HepG2 (cell line): ENCODE measurements at places on chromosomes 2 and 18. TPM values are rescaled to one million over a fixed set of nuclear protein-coding genes. Genes with fewer than 3 reads are reported as not detected.
A peak's percentile ranks its signal among the peaks of the same experiment; 100 is the strongest.

- no peak overlapping the region for H3K4me3 ChIP-seq
- no peaks in the 10 kb centered on the region for H3K4me1 ChIP-seq
- no peak overlapping the region for H3K27ac ChIP-seq
- no peak for DNase-seq
These were observed 78.4 kb downstream of the ARHGEF4 start for GRCh38 chr2:130915149-130915548.

ITGB6 gene
- not detected in 2 replicates for total RNA-seq

HTR2B gene
- not detected in 2 replicates for total RNA-seq

DNA sequence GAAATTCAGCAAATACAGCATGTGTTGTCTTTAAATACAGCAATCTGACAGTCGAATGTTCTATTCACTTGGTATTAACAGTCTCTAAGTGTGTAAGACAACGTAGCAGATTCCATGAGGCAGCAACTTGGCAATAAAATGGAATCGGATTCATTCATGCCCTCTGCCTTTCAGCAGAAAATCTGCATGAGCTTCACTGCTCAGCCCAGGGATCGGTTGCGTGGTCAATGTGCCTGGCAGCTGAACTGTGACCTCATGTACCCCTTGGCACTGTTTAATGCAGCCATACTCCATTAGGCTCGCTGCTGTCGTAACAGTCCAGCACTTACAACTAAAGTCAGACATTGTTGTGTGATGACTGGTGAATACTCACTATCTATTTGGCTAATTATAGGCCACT lies 17.7 kb upstream of the RGPD4 start:
- no peaks in the 10 kb centered on the region for H3K36me3 ChIP-seq
- DNase-seq, result no peak

DNA sequence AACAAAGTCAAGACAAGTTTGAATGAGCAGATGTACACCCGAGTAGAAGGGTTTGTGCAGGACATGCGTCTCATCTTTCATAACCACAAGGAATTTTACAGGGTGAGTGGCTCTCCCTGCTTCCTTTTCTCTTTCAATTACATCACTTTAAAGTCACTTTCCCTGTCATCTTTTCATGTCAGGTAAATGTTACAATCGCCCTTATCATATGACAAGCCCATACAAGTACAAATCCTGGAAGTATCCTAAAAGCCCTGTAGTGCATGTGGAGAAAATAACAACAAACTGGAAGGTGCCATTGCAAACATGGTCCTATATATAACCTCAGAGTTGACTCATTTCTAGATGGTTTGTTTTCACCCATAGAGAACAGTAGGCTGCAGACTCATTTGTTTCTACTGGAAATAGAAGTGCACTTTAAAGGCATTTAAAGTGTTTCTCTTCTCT lies 126.0 kb downstream of the SP100 start:
- no peaks in the 10 kb centered on the region for H3K4me1 ChIP-seq
- no peak overlapping the region for H3K27ac ChIP-seq
- H3K4me3 ChIP-seq, result no peak overlapping the region

CIB4 gene
- total RNA-seq, result not detected in 2 replicates

- H3K4me1 ChIP-seq, result no peaks in the 10 kb centered on the region
- H3K27ac ChIP-seq, result no peak overlapping the region
- no peak overlapping the region for H3K4me3 ChIP-seq
- no peak for DNase-seq
- H3K27me3 ChIP-seq, result no peaks in the 10 kb centered on the region
These were observed 82.6 kb downstream of the SP100 start for GRCh38 chr2:230498506-230499107.

- H3K27me3 ChIP-seq, result no peaks in the 10 kb centered on the region
- H3K4me1 ChIP-seq, result peaks cover 96% of the 10 kb centered on the region
- no peaks in the 10 kb centered on the region for H3K36me3 ChIP-seq
- peak overlapping the region; percentile 56 for H3K27ac ChIP-seq
These were observed 33.8 kb downstream of the SDC1 start for GRCh38 chr2:20190876-20191713.

DNA sequence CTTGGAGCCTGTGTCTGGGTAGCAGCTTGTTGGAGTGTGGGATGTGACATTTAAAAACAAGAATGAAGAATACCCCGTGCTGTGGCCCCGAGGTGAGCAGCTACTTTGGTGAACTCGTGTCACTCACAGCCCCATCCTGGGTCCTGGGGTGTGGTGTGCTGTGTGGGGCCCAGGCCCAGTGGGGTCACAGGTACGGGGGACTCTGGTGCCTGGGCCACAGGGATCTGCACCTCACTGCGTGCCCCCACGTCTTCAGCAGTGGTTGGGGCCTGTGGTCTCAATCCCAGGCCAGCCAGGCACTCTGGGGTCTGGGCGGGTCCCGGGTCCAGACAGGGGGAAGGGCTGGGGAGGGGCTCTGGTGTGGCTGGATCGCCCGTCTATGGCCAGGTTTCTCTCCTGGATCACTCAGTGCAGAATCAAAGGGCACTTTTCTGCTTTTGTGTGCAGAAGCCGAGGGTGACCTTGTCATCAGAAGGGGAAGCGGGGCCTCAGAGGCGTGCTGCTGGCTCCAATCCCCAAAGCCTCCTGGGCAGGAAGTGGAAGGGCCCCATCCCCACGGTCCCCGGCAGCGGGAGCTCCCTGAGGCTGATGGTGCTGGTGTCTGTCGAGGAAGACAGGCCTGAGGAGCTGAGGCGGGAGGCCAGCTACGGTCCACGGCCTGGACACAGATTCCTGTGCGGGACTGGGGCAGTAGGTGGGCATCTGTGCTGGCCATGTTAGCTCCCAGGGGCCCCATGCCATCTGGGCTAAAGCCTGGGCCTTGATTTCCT lies 1.4 kb downstream of the GPR35 start:
- no peaks in the 10 kb centered on the region; the same call in none of the 2 replicates for H3K36me3 ChIP-seq
- no peak overlapping the region for H3K4me3 ChIP-seq
- no peaks in the 10 kb centered on the region for H3K27me3 ChIP-seq
- DNase-seq, result peak; percentile 92
- peak overlapping the region; percentile 92 for H3K27ac ChIP-seq

DNA sequence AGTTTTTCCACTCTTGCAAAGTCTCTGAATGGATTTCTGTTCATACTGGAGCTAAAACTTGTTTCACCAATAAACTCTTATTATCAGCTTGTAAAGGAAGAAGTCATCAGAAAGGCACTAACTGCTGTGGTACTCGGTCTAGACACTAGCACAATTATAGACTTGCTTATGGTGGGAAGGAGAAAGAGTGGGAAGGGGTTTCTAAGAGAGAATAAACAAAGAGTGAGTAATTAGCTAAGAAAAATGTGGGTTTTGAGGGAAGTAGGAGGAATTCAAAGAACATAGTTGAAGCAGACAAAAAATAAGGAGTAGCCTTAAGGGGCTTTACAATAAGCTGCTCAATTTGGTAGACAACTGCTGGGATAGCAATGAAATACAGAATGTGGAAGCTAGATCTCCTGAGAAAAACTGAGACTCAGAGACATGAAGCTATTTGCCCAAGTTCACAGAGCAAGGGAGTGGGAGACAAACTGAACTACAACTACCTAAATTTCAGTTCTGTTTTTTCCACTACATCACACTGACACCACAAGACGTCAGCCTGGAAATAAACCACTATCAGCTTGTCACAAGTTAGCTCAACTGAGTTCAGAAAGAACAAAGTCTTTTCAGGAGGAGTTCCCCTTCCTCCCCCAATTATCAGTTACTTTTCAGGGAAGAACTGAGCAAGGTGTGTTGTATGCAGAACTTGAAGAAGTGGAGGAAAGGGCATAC lies 59.7 kb downstream of the MAP4K3 start:
- peaks cover 38% of the 10 kb centered on the region for H3K4me1 ChIP-seq
- no peak overlapping the region for H3K4me3 ChIP-seq
- H3K27me3 ChIP-seq, result no peaks in the 10 kb centered on the region
- H3K36me3 ChIP-seq, result peaks cover 26% of the 10 kb centered on the region

- H3K4me3 ChIP-seq, result no peak overlapping the region
- no peak overlapping the region for H3K27ac ChIP-seq
- no peaks in the 10 kb centered on the region for H3K36me3 ChIP-seq
- H3K27me3 ChIP-seq, result peaks cover 18% of the 10 kb centered on the region; the same call in 2 of the 3 replicates
- H3K4me1 ChIP-seq, result no peaks in the 10 kb centered on the region
These were observed 4.4 kb downstream of the SLC5A7 start for GRCh38 chr2:107990718-107991117.

- DNase-seq, result no peak
- H3K27ac ChIP-seq, result no peak overlapping the region
- no peaks in the 10 kb centered on the region for H3K36me3 ChIP-seq
- no peaks in the 10 kb centered on the region for H3K27me3 ChIP-seq
- no peak overlapping the region for H3K4me3 ChIP-seq
These were observed 406.2 kb upstream of the CWC22 start for GRCh38 chr2:180413336-180413735.

DNA sequence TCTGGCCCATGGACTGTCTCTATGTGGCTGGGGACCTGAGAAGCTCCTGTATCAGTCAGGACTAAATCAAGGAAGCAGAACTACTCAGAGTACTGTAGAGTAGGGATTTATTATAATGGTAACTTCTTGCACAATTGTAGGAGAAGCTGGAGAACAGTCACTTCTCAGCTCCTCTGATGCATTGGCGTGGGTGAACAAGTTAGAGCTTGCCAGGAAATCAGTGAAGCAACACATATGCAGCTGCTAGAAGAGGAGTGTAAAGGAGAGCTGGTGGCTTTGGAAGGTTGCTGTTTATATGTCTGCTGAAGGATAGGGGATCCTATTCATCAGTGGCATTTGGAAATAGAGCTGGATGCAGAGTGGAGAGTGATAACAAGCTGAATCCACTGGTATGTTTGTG lies 215.5 kb upstream of the CWC22 start:
- no peaks in the 10 kb centered on the region for H3K27me3 ChIP-seq
- no peak overlapping the region for H3K27ac ChIP-seq
- H3K36me3 ChIP-seq, result no peaks in the 10 kb centered on the region
- DNase-seq, result no peak
- no peak overlapping the region for H3K4me3 ChIP-seq
- no peaks in the 10 kb centered on the region for H3K4me1 ChIP-seq

GRCh38 chr18:76405681-76406356 lies 89.2 kb downstream of the ZNF516 start:
- H3K27me3 ChIP-seq, result no peaks in the 10 kb centered on the region
- peaks cover 17% of the 10 kb centered on the region for H3K36me3 ChIP-seq
- H3K27ac ChIP-seq, result no peak overlapping the region
- H3K4me1 ChIP-seq, result no peaks in the 10 kb centered on the region

ACKR3 gene
- total RNA-seq, result not detected in 2 replicates

GRCh38 chr2:238499731-238500580 lies 73.2 kb downstream of the ASB1 start:
- no peak overlapping the region for H3K27ac ChIP-seq
- no peak for DNase-seq
- peaks cover 11% of the 10 kb centered on the region for H3K4me1 ChIP-seq
- no peaks in the 10 kb centered on the region for H3K27me3 ChIP-seq
- no peak overlapping the region for H3K4me3 ChIP-seq

CD207 gene
- 0.09 and 0.27 TPM in 2 replicates for total RNA-seq

PID1 gene
- 0.18 TPM in 2 replicates for total RNA-seq

GRCh38 chr2:37809525-37809924 lies 115.6 kb upstream of the RMDN2 start:
- no peaks in the 10 kb centered on the region for H3K36me3 ChIP-seq
- H3K4me3 ChIP-seq, result no peak overlapping the region
- no peak for DNase-seq
- H3K27ac ChIP-seq, result no peak overlapping the region
- H3K4me1 ChIP-seq, result no peaks in the 10 kb centered on the region

GAREM1 gene
- total RNA-seq, result 2.9 TPM in 2 replicates

DNA sequence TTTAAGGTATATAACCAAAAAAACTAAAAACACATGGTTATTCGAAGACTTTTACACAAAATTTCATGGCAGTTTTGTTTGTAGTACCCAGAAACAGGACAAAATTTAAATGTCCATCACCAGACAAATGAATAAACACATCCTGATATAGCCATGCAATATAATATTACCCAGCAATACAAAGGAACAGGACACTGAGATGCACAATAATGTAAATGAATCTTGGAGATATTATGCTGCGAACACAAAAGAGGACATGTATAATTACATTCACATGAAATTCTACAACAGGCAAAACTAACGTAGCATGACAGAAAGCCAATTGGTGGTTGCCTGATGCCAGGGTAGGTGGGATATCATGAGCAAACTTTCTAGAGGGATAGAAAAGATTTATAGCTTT lies 92.4 kb upstream of the OTX1 start:
- H3K27me3 ChIP-seq, result no peaks in the 10 kb centered on the region
- DNase-seq, result no peak
- H3K27ac ChIP-seq, result no peak overlapping the region
- no peak overlapping the region for H3K4me3 ChIP-seq

OSR1 gene
- total RNA-seq, result 0.81 and 1.1 TPM in 2 replicates

DNA sequence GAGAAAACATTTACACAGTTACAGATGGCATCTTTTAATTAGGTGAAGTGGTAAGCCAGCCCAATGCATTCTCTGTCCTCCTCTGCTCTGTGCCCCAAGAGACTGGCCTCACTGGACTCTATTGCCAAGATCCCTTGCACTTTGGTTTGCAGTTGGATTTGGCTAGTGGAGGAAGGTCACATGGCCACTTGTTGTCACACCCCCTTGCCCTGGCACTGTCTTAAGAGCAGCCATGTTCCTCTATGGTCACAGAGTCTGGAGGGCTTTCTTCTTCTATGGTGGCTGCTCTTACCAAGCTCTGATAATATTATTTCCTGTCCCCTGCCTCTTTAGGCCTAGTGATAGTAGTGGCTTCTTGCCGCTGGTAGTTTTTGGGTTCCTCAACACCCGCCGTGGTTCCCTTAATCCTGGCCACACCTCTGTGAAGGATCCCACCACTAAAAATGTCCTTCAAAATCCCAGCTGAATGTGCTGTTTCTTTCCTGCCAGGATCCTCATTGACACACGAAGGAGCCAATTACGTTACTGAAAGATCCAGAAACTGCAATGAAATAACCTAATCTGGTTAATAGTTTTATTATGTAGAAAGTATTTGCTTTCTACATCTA lies 111.1 kb downstream of the CDC42EP3 start:
- H3K4me1 ChIP-seq, result no peaks in the 10 kb centered on the region
- H3K4me3 ChIP-seq, result no peak overlapping the region
- no peaks in the 10 kb centered on the region for H3K27me3 ChIP-seq
- no peaks in the 10 kb centered on the region for H3K36me3 ChIP-seq
- no peak for DNase-seq

GRCh38 chr18:76080430-76080829 lies 414.6 kb downstream of the ZNF516 start:
- no peaks in the 10 kb centered on the region for H3K27me3 ChIP-seq
- H3K36me3 ChIP-seq, result no peaks in the 10 kb centered on the region
- no peak for DNase-seq
- H3K27ac ChIP-seq, result no peak overlapping the region
